ENCODE measurements at places on chromosomes 13 and 19.
A peak's percentile ranks its signal among the peaks of the same experiment; 100 is the strongest.

- DNase-seq = no peak
These were observed 11.8 kb upstream of the ZNF563 start for GRCh38 chr19:12345197-12345596.

GRCh38 chr19:45645631-45646344 is 6.6 kb upstream of the EML2 start:
- peak; percentile 93 for DNase-seq

- peak; percentile 19 for DNase-seq
These were observed 11.6 kb upstream of the FPR3 start for GRCh38 chr19:51783372-51783771.

DNA sequence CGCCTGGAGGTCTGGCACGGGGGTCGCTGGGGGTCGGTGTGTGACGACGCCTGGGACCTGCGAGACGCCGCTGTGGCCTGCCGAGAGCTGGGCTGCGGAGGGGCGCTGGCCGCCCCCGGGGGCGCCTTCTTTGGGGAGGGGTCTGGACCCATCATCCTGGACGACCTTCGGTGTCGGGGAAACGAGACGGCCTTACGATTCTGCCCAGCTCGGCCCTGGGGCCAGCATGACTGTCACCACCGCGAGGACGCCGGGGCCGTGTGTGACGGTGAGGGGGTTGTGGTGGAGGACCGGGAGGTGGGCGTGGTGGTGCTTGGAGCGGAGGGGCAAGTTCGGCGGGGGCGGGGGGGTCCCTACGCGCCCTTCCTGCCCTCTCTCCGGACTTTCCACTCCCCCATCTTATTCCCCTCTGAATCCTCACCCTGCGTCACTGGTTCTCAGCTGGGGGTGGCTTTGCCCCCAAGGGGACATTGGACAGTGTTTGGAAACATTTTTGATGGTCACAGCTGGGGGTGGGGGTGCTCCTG is 5.5 kb downstream of the SSC5D start:
- DNase-seq = no peak

Data from EL (cell line).